ENCODE measurements at places on chromosomes 4 and X.

- no peak for DNase-seq
These were observed 41.1 kb upstream of the PPARGC1A start for GRCh38 chr4:23930750-23931488.

DNA sequence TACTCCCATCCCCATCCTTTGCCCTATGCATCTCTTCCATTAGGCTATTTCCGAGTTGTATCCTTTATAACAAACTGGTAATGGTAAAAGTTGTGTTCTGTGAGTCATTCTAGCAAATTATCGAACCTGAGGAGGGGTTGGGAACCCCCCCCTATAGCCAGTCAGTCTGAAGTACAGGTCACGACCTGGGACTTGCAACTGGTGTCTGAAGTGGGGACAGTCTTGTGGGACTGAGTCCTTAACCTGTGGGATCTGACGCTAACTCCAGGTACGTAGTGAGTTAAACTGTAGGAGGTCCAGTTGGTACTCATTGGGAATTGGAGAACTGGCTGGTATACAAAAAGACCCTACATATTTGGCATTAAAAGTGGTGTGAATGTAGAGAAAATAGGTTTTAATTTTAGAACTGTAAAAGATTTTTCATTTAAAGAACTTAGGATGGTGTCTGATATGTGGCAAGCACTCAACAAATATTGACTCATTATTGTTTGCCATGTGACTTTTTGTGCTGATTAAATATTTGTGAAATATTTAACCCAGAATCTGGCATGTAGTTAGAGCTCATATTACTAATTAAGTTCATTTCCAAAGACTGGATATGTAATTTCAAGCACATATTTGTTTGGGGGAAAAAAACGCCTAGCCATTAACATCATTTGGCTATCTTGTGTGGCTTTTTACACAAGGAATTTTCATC, 50.7 kb downstream of the CHST7 start:
- DNase-seq = no peak

DNA sequence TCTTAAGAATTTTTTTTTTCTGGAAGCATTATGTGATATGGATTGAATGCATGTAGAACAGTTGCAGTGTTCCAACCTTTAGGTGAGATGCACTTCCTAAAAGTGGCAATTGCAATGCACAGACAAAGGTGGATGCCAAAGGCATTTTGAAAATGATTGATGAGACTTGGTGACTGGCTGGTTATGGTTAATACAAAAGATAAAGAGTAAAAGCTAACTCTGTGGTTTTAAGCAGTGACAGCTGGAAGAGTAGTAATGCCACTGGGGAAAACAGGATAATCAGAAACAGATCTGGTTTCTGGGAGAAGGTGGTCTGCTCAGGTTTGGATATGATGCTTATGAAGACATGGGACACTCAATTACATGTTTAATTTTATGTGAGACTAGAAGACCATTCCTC, 345.6 kb downstream of the RPA4 start:
- no peak for DNase-seq

- no peak for DNase-seq
These were observed 368.3 kb upstream of the GNPDA2 start for GRCh38 chr4:45094684-45095083.

Measured in omental fat pad (tissue), 4 donors.